A549 treated with DMSO at 1 μM for 4 hours (cell line): ENCODE measurements at places on chromosomes 12 and 14. TPM values are rescaled to one million over a fixed set of nuclear protein-coding genes. Genes with fewer than 3 reads are reported as not detected.

The EID3 gene
- total RNA-seq: 7.7 to 11.0 TPM (median 8.2 TPM) in 5 replicates

The MMP19 gene
- 0.06 to 0.24 TPM (median 0.13 TPM) in 5 replicates for total RNA-seq

The ZNF605 gene
- total RNA-seq: 3.4 to 5.0 TPM (median 3.9 TPM) in 5 replicates

The PCNX4 gene
- total RNA-seq: 29.8 to 36.3 TPM (median 30.9 TPM) in 5 replicates

The TAS2R14 gene
- total RNA-seq: 0.27 to 0.94 TPM (median 0.63 TPM) in 5 replicates

The CRACR2A gene
- 1.5 to 1.8 TPM (median 1.6 TPM) in 5 replicates for total RNA-seq

The ZC2HC1C gene
- total RNA-seq: 2.8 to 4.1 TPM (median 3.5 TPM) in 5 replicates

The NKX2-8 gene
- total RNA-seq: 1.0 to 3.1 TPM (median 2.8 TPM) in 5 replicates

The MYF5 gene
- not detected in 5 replicates for total RNA-seq

The KRT82 gene
- total RNA-seq: not detected in 5 replicates

The FBLN5 gene
- total RNA-seq: 2.0 to 2.7 TPM (median 2.4 TPM) in 5 replicates

The FBRSL1 gene
- total RNA-seq: 50.9 to 84.7 TPM (median 73.0 TPM) in 5 replicates

The PPP1R3E gene
- total RNA-seq: 3.3 to 5.4 TPM (median 4.4 TPM) in 5 replicates

The ESPL1 gene
- 15.6 to 25.1 TPM (median 20.0 TPM) in 5 replicates for total RNA-seq

The BRMS1L gene
- total RNA-seq: 10.1 to 13.3 TPM (median 12.1 TPM) in 5 replicates
